Sciatic nerve (tissue), 2 donors: ENCODE measurements at places on chromosomes 16 and 17. TPM values are rescaled to one million over a fixed set of nuclear protein-coding genes. Genes with fewer than 3 reads are reported as not detected.

FNDC8 gene
- not detected for total RNA-seq

DNA sequence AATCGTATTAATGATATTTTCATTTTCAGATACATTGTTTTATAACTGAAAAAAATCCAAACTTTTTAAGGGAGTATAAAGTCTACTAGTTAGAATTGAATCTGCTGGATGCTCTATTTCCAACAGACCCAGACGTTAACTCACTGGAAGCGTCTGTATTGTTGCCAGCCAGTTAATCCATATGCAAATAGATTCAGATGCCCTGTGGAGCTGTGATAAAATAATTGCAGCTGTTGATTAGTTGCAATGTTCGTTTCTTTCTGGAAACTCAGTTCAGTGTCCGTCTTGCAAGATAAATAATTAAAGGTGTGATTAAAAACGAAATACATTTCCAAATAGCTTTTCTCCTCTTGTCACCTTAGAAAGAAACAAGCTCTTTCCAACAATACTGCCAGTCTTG, 5.1 kb upstream of the GNA13 start:
- DNase-seq: no peak

DNA sequence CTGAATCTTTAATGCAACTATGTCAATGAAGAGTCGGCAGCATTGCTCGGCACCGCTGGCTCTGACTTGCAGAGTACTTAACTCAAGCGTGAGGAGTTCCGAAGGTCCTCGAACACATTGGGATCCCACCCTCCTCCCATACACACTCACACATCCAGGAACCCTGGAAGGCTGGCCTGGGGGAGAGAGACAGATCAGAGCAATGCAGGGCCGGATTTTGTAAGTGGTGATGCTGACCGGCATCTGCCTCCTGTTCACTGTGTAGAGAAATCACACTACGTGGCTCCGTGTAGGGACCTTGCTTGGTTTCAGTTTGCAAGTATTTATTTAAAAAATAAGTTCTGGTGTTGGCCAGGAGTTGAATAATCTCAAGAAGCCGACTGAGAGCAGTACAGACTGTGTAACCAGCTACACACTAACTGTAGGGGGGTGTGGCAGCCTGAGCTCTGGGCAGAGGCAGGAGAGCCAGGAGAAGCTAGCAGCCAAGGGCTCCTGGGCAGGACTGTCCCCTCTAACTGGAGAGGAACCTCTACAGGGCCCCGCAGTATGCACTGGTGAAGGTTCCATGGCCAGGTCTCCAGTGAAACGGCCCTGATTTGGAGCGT, 190.2 kb upstream of the TNRC6C start:
- no peak for DNase-seq

DNA sequence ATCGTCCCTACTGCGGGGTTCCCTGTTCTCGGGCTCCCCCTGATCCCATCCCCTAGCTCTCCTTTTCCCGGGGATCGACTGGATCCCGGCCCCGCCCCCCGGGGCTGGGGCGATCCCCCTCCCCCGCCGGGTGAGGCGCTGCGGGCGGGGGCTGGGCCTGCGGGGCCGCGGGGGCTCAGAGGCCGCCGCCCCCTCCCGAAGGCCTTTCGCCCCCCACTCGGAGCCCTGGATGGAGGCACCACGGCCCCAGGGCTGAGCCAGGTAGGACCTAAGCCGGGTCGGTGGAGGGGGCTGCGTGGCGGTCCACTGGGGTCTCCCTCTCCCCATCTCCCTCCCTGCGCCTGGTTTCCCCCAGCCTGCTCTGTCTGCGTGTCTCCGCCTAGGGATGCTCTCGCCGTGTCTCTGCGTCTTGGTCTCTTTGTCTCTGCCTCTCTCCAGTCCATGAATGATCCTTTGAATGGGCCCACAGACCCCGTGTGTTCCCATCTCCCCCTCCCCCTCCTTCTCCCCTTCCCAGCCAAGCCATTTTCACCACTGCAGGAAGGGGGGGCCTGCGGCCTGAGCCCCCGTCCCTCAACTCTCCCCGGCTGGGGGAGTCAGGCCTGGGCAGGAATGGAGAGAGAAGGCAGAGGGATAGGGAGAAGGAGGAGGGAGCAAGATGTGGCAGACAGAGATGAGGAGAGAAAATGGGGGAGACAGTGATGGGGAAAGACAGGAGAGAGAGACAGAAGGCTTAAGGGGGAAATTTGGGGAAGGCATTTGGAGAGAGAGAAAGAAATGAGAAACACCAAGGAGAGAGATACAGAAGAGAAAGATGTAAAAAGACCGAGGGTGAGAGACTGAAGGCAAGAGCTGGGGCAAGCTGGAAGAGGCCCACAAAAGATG, 1.7 kb upstream of the TMEM256 start:
- peak; percentile 69 for DNase-seq

- no peak for DNase-seq
These were observed 7.9 kb upstream of the MFSD6L start for GRCh38 chr17:8806926-8807550.
